ENCODE measurements at places on chromosomes 11 and 22.

DNA sequence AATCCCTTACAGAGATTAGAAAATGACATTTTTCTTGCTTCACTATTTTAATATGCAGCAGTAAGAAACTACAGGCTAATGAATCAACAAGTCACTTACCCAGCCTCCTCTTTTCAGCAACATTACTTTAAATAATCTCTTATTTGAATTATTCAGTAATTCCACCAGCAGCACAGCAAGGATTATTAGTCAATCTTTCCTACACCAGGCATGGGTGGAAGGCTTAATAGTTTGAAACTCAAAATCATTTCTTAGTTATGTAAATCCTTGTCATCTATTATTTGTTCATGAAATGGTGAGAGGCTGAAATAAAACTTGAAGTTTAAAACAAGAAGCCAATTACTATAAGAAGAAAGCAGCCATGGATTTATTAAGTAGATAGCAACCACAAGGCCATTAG lies 530.5 kb downstream of the KCNA4 start:
- H3K4me1 ChIP-seq, result no peaks in the 10 kb centered on the region
- no peak for DNase-seq
- H3K27me3 ChIP-seq, result no peaks in the 10 kb centered on the region

GRCh38 chr11:9203691-9204311 lies 61.3 kb downstream of the DENND5A start:
- H3K27ac ChIP-seq, result no peak overlapping the region
- DNase-seq, result peak; percentile 27

DNA sequence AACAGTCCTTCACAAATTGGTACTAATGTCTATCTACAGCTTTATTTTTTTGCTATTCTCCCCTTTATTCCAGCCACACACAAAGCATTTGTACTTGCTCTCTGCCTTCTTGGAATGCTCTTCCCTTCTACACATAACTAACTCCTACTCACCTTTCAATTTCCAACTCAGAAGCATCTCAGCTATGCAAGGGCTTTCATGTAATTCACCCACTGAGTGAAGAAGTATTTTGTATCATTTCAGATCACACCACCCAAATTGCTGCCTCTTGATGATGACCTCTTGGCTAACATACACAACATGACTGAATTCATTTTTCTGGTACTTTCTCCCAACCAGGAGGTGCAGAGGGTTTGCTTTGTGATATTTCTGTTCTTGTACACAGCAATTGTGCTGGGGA lies at the start of gene OR4X2:
TSS of gene OR4X2 (plus strand) at position 301 of the 400 bp plus-strand sequence. CDS start at position 301, 0 bp downstream.
- no peaks in the 10 kb centered on the region for H3K36me3 ChIP-seq
- no peak within 1 kb of the TSS for H3K4me3 ChIP-seq
- H3K27ac ChIP-seq, result no peak within 1 kb of the TSS
- no peaks in the 10 kb centered on the region for H3K27me3 ChIP-seq

GRCh38 chr11:20670932-20671403 lies 1.6 kb downstream of the NELL1 start:
- DNase-seq, result no peak
- no peaks in the 10 kb centered on the region for H3K36me3 ChIP-seq
- peaks cover 25% of the 10 kb centered on the region for H3K4me1 ChIP-seq
- H3K27ac ChIP-seq, result no peak overlapping the region
- no peak overlapping the region for H3K4me3 ChIP-seq

DNA sequence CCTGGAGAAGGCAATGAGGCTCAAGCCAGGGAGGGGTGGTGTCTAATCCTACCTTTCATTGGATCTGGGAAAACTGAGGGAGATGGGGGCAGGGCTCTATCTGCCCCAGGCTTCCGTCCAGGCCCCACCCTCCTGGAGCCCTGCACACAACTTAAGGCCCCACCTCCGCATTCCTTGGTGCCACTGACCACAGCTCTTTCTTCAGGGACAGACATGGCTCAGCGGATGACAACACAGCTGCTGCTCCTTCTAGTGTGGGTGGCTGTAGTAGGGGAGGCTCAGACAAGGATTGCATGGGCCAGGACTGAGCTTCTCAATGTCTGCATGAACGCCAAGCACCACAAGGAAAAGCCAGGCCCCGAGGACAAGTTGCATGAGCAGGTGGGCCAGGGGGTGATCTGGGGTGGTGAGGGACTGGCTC lies at the start of gene FOLR1:
TSS of gene FOLR1 (plus strand) at position 180 of the 421 bp plus-strand sequence. CDS start at position 214, 34 bp downstream.
- H3K27ac ChIP-seq, result peak within 1 kb of the TSS; percentile 76
- peak; percentile 40 for DNase-seq
- H3K4me1 ChIP-seq, result peaks cover 34% of the 10 kb centered on the region
- no peak within 1 kb of the TSS for H3K4me3 ChIP-seq
- no peaks in the 10 kb centered on the region for H3K36me3 ChIP-seq

GRCh38 chr22:37175414-37176281 lies 12.4 kb downstream of the C1QTNF6 start:
- H3K27ac ChIP-seq, result peak overlapping the region; percentile 85
- H3K4me1 ChIP-seq, result peaks cover 66% of the 10 kb centered on the region
- DNase-seq, result peak; percentile 78
- H3K36me3 ChIP-seq, result no peaks in the 10 kb centered on the region
- H3K27me3 ChIP-seq, result peaks cover 26% of the 10 kb centered on the region

DNA sequence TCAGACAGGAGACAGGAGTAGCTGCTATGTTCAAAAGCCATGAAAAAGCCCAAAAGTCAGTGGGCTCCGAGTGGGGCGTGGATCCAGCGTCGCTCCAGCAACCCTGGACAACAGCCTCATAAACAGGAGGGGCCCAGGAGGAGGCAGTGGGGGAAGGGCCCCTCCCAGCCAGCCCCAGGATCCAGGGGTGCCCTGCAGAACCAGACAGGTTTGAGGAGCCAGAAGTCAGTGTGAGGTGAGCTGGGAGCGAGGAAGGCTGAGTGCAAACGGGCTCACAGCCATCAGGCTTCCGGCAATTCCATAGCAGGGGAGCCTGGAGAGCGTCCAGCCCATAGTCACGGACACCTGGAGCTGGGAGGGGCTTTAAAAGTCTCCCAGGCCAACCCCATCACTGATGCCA lies 217.7 kb downstream of the MN1 start:
- H3K27me3 ChIP-seq, result no peaks in the 10 kb centered on the region
- DNase-seq, result peak; percentile 62
- peaks cover 44% of the 10 kb centered on the region for H3K4me1 ChIP-seq
- H3K27ac ChIP-seq, result peak overlapping the region; percentile 94
- H3K36me3 ChIP-seq, result no peaks in the 10 kb centered on the region

- H3K4me1 ChIP-seq, result peaks cover 14% of the 10 kb centered on the region
- peak overlapping the region; percentile 69 for H3K4me3 ChIP-seq
- H3K27ac ChIP-seq, result peak overlapping the region; percentile 75
- no peaks in the 10 kb centered on the region for H3K27me3 ChIP-seq
- peak; percentile 66 for DNase-seq
- H3K36me3 ChIP-seq, result peaks cover 9% of the 10 kb centered on the region
Measured at GRCh38 chr11:119169282-119169719, 776 bp downstream of the NLRX1 start.

GRCh38 chr11:33860926-33861325 lies 30.9 kb downstream of the LMO2 start:
- H3K27me3 ChIP-seq, result peaks cover 23% of the 10 kb centered on the region
- peaks cover 6% of the 10 kb centered on the region for H3K4me1 ChIP-seq
- DNase-seq, result no peak
- H3K4me3 ChIP-seq, result no peak overlapping the region
- no peaks in the 10 kb centered on the region for H3K36me3 ChIP-seq
- H3K27ac ChIP-seq, result no peak overlapping the region

- no peak overlapping the region for H3K27ac ChIP-seq
- no peak overlapping the region for H3K4me3 ChIP-seq
- no peaks in the 10 kb centered on the region for H3K27me3 ChIP-seq
- peaks cover 21% of the 10 kb centered on the region for H3K4me1 ChIP-seq
- no peak for DNase-seq
- no peaks in the 10 kb centered on the region for H3K36me3 ChIP-seq
Measured at GRCh38 chr22:28115426-28115825, 196.4 kb upstream of the PITPNB start.

DNA sequence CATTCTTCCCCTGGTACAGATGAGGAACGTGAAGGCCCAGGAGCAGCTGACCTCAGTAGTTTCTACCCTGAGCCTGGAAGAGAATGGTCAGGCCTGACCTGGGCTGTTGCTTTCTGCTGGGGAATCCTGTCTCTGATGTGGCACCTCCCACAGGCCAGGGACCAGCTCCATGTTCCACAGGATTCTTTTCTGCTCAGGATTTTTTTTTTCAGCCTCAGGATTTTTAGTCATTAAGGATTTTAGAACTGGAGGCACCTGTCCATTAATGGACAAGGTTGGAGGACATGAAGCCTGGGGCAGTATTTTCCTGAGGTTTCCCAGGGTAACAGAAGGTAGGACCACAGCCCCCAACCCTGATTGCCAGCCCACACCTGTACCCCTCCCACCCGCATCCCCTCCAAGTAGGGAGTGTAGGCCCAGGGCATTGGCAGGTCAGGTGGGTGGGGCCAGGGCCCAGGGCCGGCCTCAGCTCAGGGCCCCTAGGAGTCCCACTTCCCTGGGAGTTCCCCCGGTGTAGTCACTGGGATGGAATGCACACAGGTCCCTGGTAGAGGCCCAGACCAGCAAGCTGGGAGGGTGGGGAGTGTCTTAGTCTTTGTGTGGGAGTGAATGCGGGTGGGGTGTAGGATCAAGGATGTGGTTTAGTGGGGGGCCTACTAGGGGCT lies 16.1 kb downstream of the BIK start:
- H3K4me3 ChIP-seq, result no peak overlapping the region
- H3K27ac ChIP-seq, result no peak overlapping the region
- H3K36me3 ChIP-seq, result no peaks in the 10 kb centered on the region
- peaks cover 35% of the 10 kb centered on the region for H3K4me1 ChIP-seq

DNA sequence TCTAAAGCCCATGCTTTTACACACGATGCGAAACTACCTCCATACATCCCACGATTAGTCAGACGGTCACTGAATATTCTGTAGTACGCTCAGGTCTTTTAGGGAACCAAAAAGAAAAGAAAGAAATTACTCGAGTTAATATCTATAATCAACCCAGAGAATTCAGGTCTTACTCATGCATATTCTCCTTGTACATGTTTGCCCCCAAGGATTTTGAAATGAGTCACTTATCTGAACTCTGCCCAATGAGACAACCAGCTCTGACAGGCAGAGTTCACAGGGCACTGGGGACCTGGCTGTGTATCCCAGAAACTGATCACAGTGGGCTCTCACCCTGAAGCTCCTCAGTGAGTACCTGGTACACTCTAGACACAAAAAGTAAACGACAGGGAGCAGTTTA lies 29.2 kb downstream of the RASSF10 start:
- H3K27ac ChIP-seq, result no peak overlapping the region
- H3K4me1 ChIP-seq, result peaks cover 2% of the 10 kb centered on the region
- H3K4me3 ChIP-seq, result no peak overlapping the region
- no peak for DNase-seq

- no peaks in the 10 kb centered on the region for H3K4me1 ChIP-seq
- H3K27ac ChIP-seq, result no peak overlapping the region
- DNase-seq, result no peak
- no peaks in the 10 kb centered on the region for H3K36me3 ChIP-seq
- no peak overlapping the region for H3K4me3 ChIP-seq
- H3K27me3 ChIP-seq, result no peaks in the 10 kb centered on the region
Measured at GRCh38 chr11:23711981-23712380, 784.9 kb upstream of the LUZP2 start.

- DNase-seq, result no peak
- no peak overlapping the region for H3K4me3 ChIP-seq
- H3K27ac ChIP-seq, result no peak overlapping the region
- peaks cover 27% of the 10 kb centered on the region for H3K4me1 ChIP-seq
- peaks cover 7% of the 10 kb centered on the region for H3K36me3 ChIP-seq
Measured at GRCh38 chr11:75169101-75169885, 18.4 kb downstream of the SLCO2B1 start.

DNA sequence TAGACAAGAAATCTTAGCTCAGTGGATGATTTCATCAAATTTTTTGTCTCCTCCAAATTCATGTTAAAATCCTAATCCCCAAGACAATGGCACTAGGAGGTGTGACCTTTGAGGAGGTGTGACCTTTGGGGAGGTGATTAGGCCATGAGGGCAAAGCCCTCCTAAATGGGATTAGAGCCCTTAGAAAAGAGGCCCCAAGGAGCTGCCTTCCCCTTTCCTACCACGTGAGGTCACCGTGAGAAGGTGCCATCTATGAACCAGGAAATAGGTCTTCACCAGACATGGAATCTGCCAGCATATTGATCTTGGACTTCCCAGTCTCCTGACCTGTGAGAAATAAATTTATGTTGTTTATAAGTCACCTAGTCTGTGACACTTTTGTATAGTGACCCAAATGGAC lies 138.7 kb downstream of the TRIM29 start:
- no peak overlapping the region for H3K4me3 ChIP-seq
- DNase-seq, result no peak
- peaks cover 6% of the 10 kb centered on the region for H3K4me1 ChIP-seq
- no peak overlapping the region for H3K27ac ChIP-seq

DNA sequence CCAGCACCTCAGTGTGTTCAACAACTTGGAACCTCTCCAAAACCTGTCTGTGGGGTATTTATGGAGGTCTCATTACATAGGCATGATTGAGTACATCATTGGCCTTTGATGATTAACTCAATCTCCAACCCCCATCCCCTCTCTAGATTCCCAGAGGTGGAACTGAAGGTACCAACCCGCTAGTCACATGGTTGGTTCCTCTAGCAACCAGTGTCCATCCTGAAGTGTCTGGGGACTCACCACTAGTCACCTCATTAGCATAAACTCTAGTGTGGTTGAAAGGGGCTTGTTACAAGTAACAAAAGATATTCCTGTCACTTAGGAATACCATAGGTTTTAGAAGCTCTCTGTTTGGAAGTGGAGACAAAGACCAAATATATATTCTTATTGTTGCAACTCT lies 40.3 kb downstream of the SIK2 start:
- no peak for DNase-seq
- no peak overlapping the region for H3K27ac ChIP-seq
- H3K4me3 ChIP-seq, result no peak overlapping the region
- no peaks in the 10 kb centered on the region for H3K4me1 ChIP-seq
- peaks cover 8% of the 10 kb centered on the region for H3K36me3 ChIP-seq
- no peaks in the 10 kb centered on the region for H3K27me3 ChIP-seq

DNA sequence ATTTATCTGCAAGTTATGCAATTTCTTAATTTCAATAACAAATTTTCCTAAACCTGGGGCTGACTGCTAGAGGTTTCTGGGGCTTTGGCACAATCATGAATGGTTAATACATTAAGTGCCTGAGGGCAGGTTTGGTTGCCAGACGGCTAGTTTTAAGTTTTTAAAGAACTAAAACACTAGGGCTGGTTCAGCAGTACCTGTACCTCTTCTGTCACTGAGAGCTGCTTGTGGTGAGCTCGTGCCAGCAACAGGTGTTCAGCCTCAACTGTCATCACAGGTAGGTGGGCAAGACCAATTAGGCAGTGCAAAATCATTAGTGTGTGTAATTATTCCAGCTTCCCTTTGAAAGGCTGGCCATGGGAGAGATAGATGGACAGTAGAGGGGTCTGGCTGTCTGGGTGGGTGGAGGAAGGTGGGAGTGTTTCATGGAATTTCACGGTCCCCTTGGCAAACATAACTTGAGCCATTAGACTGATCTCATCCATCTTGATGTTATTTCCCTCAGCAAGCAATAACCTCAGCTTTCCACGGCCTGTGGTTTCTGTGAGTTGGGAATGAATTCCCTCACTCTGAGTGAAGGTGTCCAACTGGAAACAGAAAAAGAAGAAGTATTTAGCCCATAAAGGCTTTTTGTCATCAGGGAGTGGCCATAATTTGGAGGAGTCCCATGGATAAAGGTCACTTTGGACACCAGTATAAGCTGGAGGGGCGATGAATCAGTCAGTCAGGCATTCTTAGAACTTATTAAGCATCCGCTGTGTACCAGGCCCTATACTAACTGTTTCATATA lies 114.8 kb downstream of the SNX19 start:
- H3K27ac ChIP-seq, result no peak overlapping the region
- H3K36me3 ChIP-seq, result no peaks in the 10 kb centered on the region
- H3K27me3 ChIP-seq, result no peaks in the 10 kb centered on the region
- DNase-seq, result peak; percentile 35
- H3K4me3 ChIP-seq, result no peak overlapping the region
- H3K4me1 ChIP-seq, result no peaks in the 10 kb centered on the region

Measured in muscle of leg (tissue), 16 donors.